ENCODE measurements at places on chromosomes 11 and 22.

DNA sequence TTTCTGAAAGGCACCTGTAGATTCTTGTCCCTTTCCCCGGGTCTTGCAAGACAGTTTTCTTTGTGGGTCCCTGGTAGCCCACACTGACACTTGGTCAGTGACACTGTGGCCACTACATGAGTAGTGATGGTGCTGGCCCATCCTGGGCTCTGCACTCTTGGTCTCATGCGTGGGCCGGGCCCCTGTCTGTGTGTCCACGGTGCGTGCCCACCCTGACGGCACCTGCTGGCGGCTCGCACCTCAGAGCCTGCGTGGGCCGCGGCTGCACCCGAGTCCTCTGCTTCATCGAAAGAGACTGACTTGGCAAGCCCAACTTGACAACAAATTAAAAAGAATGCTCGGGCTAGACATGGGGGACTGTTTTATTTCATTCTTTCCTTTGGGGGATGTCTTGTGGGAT is 37.5 kb downstream of the ADAMTS15 start:
- DNase-seq: no peak

DNA sequence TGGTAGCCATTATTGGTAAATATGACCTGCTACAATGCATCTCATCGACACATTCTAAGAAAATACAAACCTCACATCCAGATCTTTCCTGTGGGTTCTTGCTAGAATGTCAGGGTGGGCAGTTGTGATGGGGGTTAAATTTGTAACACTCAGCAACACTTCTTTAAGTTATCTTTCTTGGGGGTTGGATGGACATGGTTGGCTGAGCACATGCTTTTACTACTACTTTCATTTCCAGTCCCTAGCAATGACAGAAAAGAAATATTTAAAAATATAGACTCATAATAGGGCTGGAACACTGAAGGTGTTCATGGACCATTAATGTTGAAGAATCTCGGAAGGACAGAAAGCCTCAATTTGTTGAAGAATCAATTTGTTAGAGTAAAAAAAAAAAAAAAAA is 57.6 kb downstream of the APOL3 start:
- DNase-seq: no peak

- no peak for DNase-seq
Observed at GRCh38 chr22:40426594-40427333, 56.4 kb downstream of the SGSM3 start.

- no peak for DNase-seq
Observed at GRCh38 chr11:97687111-97687510, 1297.3 kb downstream of the JRKL start.

- DNase-seq: no peak
Observed at GRCh38 chr11:107413352-107413751, 44.3 kb downstream of the CWF19L2 start.

DNA sequence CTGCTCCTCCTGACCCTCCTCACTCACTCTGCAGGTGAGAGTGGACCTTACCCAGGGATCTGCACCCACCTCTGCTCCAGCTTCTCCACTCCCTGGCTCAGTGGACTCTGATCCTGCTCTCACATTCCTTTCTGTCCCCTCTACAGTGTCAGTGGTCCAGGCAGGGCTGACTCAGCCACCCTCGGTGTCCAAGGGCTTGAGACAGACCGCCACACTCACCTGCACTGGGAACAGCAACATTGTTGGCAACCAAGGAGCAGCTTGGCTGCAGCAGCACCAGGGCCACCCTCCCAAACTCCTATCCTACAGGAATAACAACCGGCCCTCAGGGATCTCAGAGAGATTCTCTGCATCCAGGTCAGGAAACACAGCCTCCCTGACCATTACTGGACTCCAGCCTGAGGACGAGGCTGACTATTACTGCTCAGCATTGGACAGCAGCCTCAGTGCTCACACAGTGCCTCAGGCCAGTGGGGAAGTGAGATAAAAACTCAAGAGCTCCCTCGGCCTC is 29.7 kb upstream of the VPREB1 start:
- no peak for DNase-seq

GRCh38 chr22:45321827-45322226 is 12.1 kb downstream of the FAM118A start:
- DNase-seq: no peak

GRCh38 chr11:8717876-8718753 is 35.5 kb downstream of the RPL27A start:
- DNase-seq: peak; percentile 4

- DNase-seq: no peak
Observed at GRCh38 chr11:91986218-91986617, 238.4 kb upstream of the FAT3 start.

GRCh38 chr11:72189455-72190250 is 2.3 kb upstream of the FOLR1 start:
- DNase-seq: no peak

- no peak for DNase-seq
Observed at GRCh38 chr22:20087319-20088262, 7.5 kb downstream of the DGCR8 start.

DNA sequence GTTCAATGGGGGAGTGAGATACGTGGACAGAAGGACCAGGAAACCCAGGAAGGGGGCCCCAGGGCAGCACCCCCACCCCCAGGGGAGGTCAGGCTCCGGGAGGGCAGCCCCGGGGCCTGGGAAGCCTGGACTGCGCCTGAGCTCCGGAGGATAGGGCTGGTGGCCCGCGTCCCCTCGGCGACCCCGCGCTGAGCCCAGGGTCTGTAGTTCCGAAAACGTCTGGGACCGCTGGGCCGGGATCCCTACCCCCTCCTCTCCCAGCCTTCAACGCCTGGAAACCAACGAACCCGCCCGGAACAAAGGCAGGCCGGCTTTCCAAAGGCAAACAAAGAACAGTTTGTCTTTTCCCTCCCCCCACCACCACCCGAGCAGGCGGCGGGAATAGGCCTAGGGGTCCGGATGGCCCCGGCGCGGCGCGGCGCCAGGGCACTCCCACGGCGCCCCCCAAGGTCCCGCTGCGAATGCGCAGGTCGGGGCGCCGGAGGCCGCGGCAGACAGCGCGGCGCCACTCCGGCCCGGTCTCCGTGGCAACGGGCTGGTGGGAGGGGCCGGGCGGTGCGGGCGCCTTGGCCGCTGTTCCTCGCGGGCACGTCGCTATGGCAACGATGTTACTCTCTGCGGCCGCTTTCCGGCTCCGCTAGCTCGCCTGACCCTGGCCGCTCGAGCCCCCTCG is 58.5 kb downstream of the IGLL1 start:
- DNase-seq: peak; percentile 67

GRCh38 chr22:44621401-44622146 is 80.4 kb upstream of the PRR5 start:
- DNase-seq: no peak

- no peak for DNase-seq
Observed at GRCh38 chr11:11313902-11314692, 39.0 kb downstream of the CSNK2A3 start.

- no peak for DNase-seq
Observed at GRCh38 chr22:18971321-18971751, 35.2 kb upstream of the PRODH start.

DNA sequence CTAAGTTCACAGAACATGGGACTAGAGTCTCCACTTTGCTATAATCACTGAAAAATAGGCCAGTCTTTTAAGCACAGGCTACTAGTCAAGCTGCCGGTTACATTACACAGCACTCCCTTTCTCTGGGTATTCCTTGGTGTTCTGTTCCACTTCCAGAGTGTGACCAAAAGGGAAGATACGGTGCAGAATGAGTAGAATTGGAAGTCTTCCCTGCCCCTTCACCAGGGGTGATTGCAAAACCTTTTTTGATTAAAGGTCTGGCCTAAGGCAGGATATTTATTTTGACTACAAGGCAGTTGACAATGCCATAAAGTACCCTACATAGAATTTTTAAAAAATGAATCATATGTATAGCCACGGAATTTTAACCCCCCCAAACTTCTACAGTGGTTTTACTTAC is 59.6 kb upstream of the ADORA2A start:
- no peak for DNase-seq

- DNase-seq: no peak
Observed at GRCh38 chr22:49349181-49349835, 478.4 kb downstream of the BRD1 start.

DNA sequence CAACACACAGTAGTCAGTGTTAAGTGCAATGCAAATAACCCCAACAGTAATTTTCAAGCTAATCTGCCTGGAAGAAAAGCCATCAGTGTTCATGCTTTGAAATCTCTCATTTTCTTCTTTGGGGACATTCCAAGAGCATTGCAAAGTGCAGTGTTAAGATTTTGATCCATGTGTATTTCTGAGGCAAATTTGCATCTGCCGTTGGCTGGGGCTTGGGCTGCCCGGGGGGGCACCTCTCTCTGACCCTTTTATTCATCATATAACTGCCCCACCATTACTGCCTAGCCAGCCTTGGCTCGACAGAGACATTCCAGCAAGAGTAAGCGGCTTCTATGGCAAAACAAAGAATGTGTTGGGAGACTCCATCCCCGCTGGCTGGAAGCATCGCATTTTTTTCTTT is 483.5 kb downstream of the BRD1 start:
- DNase-seq: no peak

GRCh38 chr11:9821008-9821752 is 157.3 kb downstream of the SWAP70 start:
- no peak for DNase-seq

DNA sequence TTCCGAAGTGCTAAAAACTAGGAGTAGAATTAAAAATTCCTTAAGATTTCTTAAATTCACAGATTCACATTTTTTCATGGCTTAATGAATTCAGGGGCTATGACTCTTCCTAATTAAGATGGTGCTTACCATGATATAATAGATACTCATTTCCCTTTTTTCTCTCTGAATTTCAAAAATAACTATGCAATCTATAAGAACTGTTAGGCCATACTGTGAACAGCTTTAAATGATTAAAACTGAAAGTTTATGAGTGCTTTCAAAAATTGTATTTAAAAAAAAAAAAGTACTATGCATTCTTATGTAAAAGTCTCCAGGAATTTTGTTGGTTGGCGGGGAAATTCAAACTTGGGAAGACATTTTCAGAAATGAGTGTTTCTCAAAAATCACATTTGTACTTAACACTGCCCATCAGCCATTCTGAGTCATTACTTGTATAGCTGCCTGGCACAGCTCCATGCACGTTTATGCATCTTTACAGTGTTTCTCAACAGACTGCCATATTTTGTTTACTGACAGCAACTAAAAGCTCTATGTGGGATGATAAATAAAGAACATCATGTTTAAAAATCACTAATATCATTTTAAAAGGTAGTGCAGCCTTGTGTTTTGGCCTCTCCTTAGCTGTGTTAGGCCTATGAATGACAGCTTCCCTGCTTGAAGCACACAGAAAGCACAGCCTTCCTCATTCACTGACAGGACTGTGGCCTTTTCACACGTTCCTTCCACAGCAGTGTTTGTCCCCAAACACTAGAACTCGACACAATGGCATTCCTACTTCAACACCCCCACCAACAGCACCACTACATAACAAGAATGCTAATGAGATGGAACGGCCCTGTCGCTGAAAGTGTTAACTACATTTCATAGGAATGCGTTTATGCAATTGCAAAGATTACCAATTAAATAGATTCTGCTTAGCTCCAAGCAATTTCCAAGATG is 131.4 kb downstream of the DCDC1 start:
- no peak for DNase-seq

- no peak for DNase-seq
Observed at GRCh38 chr11:47724041-47724729, 9.0 kb upstream of the AGBL2 start.

DNA sequence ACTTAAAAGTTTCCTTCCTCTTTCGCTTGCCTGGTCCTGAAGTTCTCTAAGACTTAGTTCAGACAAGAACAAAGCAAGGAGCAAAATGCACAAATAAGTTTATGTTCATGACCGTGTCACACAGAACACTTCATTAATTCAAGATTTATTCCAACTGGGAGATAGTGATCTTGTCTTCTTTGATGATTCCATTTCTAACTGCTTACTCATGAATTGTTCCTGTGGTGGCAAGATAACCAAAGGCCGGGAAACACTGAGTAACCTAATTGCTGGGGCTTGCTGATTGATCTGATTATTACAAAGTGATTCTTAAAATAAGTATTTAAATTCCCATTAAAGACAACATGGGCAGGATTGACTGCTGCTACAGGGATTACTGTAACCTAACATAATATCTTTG is 1462.9 kb upstream of the RAG2 start:
- no peak for DNase-seq

DNA sequence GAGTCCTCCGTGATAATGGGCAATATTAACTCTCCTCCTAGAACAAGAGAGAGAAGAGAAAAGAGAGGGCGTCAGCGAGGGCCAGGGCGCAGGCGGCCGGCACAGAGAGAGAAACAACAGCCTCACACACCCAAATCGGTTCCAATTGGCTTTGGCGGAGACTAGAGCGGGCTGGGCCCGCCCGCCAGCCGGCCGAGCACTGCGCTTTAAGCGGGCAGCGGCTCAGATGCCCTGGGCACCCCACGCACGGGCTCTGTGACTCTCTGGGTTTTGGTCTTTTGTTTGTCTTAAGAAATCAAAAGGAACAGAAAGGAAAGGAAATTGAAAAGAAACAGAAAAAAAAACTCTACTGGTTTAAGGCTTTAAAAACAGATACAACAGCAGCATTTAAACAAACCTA is 17.0 kb downstream of the SLC22A12 start:
- no peak for DNase-seq

DNA sequence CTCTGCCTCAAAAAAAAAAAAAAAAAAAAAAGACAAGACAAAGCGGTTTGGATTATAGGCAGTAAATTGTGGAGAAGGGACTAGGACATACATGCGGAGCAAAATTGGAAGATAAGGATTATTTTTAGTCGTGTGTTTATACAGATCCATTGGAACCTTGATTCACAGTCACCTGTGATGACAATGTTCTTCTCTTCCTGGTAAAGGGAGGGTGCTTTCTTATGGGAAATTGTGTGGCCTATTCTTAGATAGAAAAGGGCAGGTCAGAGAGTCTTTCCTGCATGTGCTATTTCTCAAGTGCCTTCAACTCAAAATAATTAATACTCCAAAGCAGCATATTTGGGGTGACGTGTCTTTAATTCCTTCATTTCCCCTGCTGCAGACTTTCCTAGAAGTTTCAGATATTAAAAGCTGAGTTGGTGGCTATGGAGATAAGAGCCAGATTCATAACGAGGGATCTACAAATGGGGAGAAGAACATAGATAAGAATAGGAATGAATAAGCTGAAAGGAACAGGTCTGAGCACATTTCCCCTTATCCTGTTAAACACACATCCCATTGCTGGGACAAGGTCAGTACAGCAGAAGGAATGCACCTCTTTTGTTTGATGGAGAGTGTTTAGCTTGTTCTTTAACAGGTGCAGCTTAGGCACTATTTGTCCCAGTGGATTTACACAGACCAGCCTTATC is 22.5 kb downstream of the GSTT2B start:
- DNase-seq: no peak

- DNase-seq: no peak
Observed at GRCh38 chr22:28464127-28464526, 215.5 kb downstream of the TTC28 start.

DNA sequence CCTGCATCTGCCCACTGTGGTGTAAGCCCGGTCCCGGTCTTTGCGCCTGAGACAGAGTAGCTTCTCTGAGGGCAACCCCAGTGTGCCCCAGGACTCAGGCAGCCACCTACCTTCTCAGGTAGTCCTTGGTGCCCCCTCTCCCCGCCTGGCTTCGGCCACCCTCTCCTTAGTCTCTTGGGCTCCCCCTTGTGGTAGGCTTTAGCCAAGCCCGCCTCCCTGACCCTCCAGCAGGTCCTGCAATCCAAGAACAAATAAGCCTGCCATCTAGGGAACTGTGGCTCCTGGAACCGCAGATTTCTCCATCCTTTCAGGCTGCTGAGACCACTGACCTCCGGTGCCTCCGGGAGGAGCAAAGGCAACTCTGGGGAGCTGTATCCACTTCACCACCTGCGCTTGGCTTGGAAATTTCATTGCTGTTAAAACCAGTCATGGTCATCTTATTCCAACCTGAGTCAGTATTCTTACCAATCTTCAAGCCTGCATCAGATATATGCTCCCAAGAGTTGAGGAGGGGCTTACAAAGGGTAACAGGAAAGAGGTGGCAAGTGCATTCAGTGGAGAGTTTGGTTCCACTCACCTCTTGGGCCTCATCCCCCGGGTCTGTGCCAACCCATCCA is 52.8 kb upstream of the TENM4 start:
- DNase-seq: peak; percentile 10
